ENCODE measurements at places on chromosomes 6 and 20.

- no peak for DNase-seq
These were observed 101.1 kb upstream of the LRFN2 start for GRCh38 chr6:40688214-40688761.

- DNase-seq, result no peak
These were observed 108.6 kb downstream of the FIG4 start for GRCh38 chr6:109799664-109800063.

DNA sequence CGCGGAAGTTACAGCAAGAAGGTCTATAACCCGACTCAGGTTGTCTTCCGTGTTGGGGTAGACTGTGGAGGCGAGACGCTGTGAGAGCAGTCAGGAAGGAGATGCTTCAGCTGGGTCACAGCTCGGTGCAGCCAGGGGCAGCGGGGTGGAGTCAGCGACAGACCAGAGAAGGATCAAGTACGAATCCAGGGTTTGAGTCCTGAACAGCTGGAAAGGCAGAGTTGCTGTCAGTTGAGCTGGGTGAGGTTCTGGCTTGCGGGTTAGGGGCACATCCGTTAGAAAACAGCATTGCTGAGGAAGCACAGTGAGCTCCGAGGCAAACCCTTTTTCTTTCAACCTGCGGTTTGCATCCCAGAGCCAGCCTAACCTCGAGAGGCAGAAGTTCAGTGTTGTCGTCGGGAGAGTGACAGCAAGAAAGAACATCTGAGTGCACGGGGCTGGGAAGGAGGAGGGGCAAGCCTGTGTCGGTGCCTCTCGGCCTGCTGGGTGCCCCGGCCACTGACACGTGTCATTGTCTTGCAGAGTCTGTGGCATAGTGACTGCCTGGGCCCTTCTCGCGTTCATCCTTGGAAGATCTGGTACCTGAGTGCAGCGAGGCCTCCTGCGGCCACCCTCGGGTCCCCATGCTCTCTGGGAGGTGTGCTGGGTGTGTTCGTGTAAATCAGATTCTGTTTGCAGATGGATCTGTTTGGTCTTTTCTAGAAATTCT, 20.0 kb downstream of the PNLDC1 start:
- no peak for DNase-seq

GRCh38 chr6:31365864-31366263, 8.9 kb upstream of the HLA-B start:
- no peak for DNase-seq

GRCh38 chr6:118249680-118250079, 298.4 kb upstream of the PLN start:
- DNase-seq, result no peak

DNA sequence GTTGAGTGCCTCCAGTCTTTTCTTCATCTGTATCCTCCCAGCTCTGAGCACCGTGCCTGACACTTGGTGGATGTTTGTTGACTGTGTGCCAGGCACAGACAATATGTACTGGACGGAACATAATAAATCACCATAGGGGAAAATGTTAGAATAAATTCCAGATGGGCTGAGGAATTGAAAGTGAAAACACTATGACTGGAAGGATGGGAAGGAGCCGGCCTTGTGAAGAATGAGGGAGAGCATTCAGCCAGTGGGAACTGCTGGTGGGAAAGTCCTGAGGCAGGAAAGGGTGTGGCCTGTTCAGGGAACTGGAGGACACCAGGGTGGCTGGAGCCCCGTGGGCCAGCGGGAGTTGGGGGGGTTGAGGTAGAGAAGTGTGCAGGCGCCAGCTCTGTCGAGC, 75.4 kb downstream of the MTHFD1L start:
- no peak for DNase-seq
